A549 treated with ZK216348 at 1 μM for 4 hours (cell line): ENCODE measurements at places on chromosomes 4 and X. TPM values are rescaled to one million over a fixed set of nuclear protein-coding genes. Genes with fewer than 3 reads are reported as not detected.

SPOCK3 gene
- 0.19 to 0.53 TPM (median 0.35 TPM) in 3 of 5 replicates, not detected in the others for total RNA-seq

TTC29 gene
- total RNA-seq = not detected in 5 replicates

CT45A10 gene
- total RNA-seq = 0.33 TPM in 1 of 5 replicates, not detected in the others

GPRIN3 gene
- 1.3 to 4.3 TPM (median 3.4 TPM) in 5 replicates for total RNA-seq

P2RY4 gene
- total RNA-seq = not detected in 5 replicates

MRFAP1 gene
- total RNA-seq = 234 to 277 TPM (median 251 TPM) in 5 replicates

DUSP9 gene
- total RNA-seq = 1.2 to 1.7 TPM (median 1.5 TPM) in 5 replicates

CCDC160 gene
- not detected in 5 replicates for total RNA-seq

ARHGAP6 gene
- total RNA-seq = not detected in 5 replicates

GUCY1B1 gene
- total RNA-seq = 0.20 to 0.33 TPM (median 0.26 TPM) in 5 replicates

PABPC4L gene
- total RNA-seq = 0.02 to 0.10 TPM (median 0.07 TPM) in 4 of 5 replicates, not detected in the other

CRLF2 gene
- 0.73 to 1.2 TPM (median 1.0 TPM) in 5 replicates for total RNA-seq

BMX gene
- total RNA-seq = not detected in 5 replicates

HTATSF1 gene
- 50.0 to 76.5 TPM (median 61.3 TPM) in 5 replicates for total RNA-seq

DRD5 gene
- total RNA-seq = not detected in 5 replicates

GPR143 gene
- 0.20 to 0.56 TPM (median 0.46 TPM) in 3 of 5 replicates, not detected in the others for total RNA-seq

RBMXL3 gene
- not detected in 5 replicates for total RNA-seq

CHST7 gene
- 15.8 to 33.8 TPM (median 29.4 TPM) in 5 replicates for total RNA-seq

SPANXB1 gene
- total RNA-seq = 2.2 to 3.1 TPM (median 2.3 TPM) in 5 replicates

MAGEC2 gene
- total RNA-seq = not detected in 5 replicates

SPARCL1 gene
- total RNA-seq = not detected in 5 replicates

PTTG2 gene
- not detected in 5 replicates for total RNA-seq

CITED1 gene
- 0.81 to 3.1 TPM (median 1.7 TPM) in 5 replicates for total RNA-seq

DUX4 gene
- total RNA-seq = not detected in 5 replicates

ADH7 gene
- not detected in 5 replicates for total RNA-seq

GAGE2A gene
- not detected in 5 replicates for total RNA-seq

AR gene
- 2.6 to 3.9 TPM (median 3.2 TPM) in 5 replicates for total RNA-seq

SLC4A4 gene
- total RNA-seq = 0.96 to 2.4 TPM (median 1.9 TPM) in 5 replicates

SNCA gene
- 0.20 to 0.74 TPM (median 0.39 TPM) in 3 of 5 replicates, not detected in the others for total RNA-seq

PRR27 gene
- total RNA-seq = not detected in 5 replicates

HTRA3 gene
- 12.6 to 21.9 TPM (median 19.9 TPM) in 5 replicates for total RNA-seq

PABPC5 gene
- not detected in 5 replicates for total RNA-seq

TEX13B gene
- not detected in 5 replicates for total RNA-seq

MTNR1A gene
- 0.21 to 0.91 TPM (median 0.43 TPM) in 5 replicates for total RNA-seq

BBS12 gene
- total RNA-seq = 1.7 to 3.3 TPM (median 2.7 TPM) in 5 replicates

ADH1B gene
- not detected in 5 replicates for total RNA-seq

BTC gene
- total RNA-seq = 0.51 to 1.3 TPM (median 0.99 TPM) in 5 replicates

GPC4 gene
- 0.04 to 0.06 TPM (median 0.06 TPM) in 3 of 5 replicates, not detected in the others for total RNA-seq

CHRDL1 gene
- total RNA-seq = not detected in 5 replicates

RIPPLY1 gene
- not detected in 5 replicates for total RNA-seq

NUDT10 gene
- 0.51 to 0.74 TPM (median 0.55 TPM) in 5 replicates for total RNA-seq

GPAT3 gene
- total RNA-seq = 33.4 to 37.4 TPM (median 34.3 TPM) in 5 replicates

ANKRD50 gene
- 2.9 to 6.4 TPM (median 5.5 TPM) in 5 replicates for total RNA-seq

FGF2 gene
- total RNA-seq = 31.4 to 66.8 TPM (median 53.5 TPM) in 5 replicates

CXCL8 gene
- total RNA-seq = 3.6 to 20.1 TPM (median 9.4 TPM) in 5 replicates

DCAF4L1 gene
- 0.11 to 0.19 TPM (median 0.12 TPM) in 5 replicates for total RNA-seq

KCNE5 gene
- total RNA-seq = 0.09 to 0.22 TPM (median 0.15 TPM) in 3 of 5 replicates, not detected in the others

THAP6 gene
- total RNA-seq = 4.2 to 7.0 TPM (median 5.2 TPM) in 5 replicates

MSN gene
- total RNA-seq = 244 to 312 TPM (median 291 TPM) in 5 replicates

VGLL1 gene
- not detected in 5 replicates for total RNA-seq

CFAP47 gene
- total RNA-seq = not detected in 5 replicates
